Cardiac atrium fibroblast (primary cell): ENCODE measurements at places on chromosomes 4 and X. TPM values are rescaled to one million over a fixed set of nuclear protein-coding genes. Genes with fewer than 3 reads are reported as not detected.

Gene DMRTC1
- not detected in 2 replicates for total RNA-seq

Gene HSPA4L
- 0.54 and 3.7 TPM in 2 replicates for total RNA-seq

Gene WDR17
- total RNA-seq: 0.16 TPM in 1 of 2 replicates, not detected in the other

Gene SMARCA1
- 31.1 and 31.6 TPM in 2 replicates for total RNA-seq

Gene ARHGAP36
- total RNA-seq: not detected in 2 replicates

Gene NPY5R
- not detected in 2 replicates for total RNA-seq

Gene RPS6KA3
- total RNA-seq: 24.0 and 31.6 TPM in 2 replicates

Gene RBMXL3
- not detected in 2 replicates for total RNA-seq

Gene SOX3
- not detected in 2 replicates for total RNA-seq

Gene PNMA6F
- not detected in 2 replicates for total RNA-seq

Gene CD99L2
- total RNA-seq: 65.0 and 70.2 TPM in 2 replicates

Gene KLHL13
- total RNA-seq: 3.2 and 5.1 TPM in 2 replicates

Gene RNF150
- total RNA-seq: 0.54 and 2.3 TPM in 2 replicates

Gene ETDA
- not detected in 2 replicates for total RNA-seq

Gene HERC5
- 0.16 TPM in 1 of 2 replicates, not detected in the other for total RNA-seq

Gene TCEANC
- 2.6 and 3.1 TPM in 2 replicates for total RNA-seq

Gene GAGE12J
- total RNA-seq: not detected in 2 replicates

Gene CENPVL3
- total RNA-seq: not detected in 2 replicates

Gene CPLX1
- total RNA-seq: not detected in 2 replicates

Gene MMRN1
- total RNA-seq: 0.65 and 2.0 TPM in 2 replicates

Gene MAGEA2B
- not detected in 2 replicates for total RNA-seq

Gene OCIAD2
- 0.72 and 3.7 TPM in 2 replicates for total RNA-seq

Gene ZXDB
- 9.9 and 13.2 TPM in 2 replicates for total RNA-seq

Gene TMEM150C
- total RNA-seq: 0.54 and 6.5 TPM in 2 replicates

Gene DCAF8L2
- not detected in 2 replicates for total RNA-seq

Gene CSAG1
- total RNA-seq: not detected in 2 replicates

Gene PASD1
- total RNA-seq: not detected in 2 replicates

Gene MAOB
- total RNA-seq: 0.65 TPM in 1 of 2 replicates, not detected in the other

Gene NHSL2
- total RNA-seq: 0.18 and 0.81 TPM in 2 replicates

Gene STOX2
- total RNA-seq: under 0.01 and 0.18 TPM in 2 replicates

Gene SSX4B
- total RNA-seq: not detected in 2 replicates

Gene KIF4A
- 3.2 and 5.0 TPM in 2 replicates for total RNA-seq

Gene CXCL8
- 343 and 870 TPM in 2 replicates for total RNA-seq

Gene MPC1L
- not detected in 2 replicates for total RNA-seq
